Cerebellar cortex (tissue), 1 donor: ENCODE measurements at places on chromosomes 6 and 20.
A peak's percentile ranks its signal among the peaks of the same experiment; 100 is the strongest.

DNA sequence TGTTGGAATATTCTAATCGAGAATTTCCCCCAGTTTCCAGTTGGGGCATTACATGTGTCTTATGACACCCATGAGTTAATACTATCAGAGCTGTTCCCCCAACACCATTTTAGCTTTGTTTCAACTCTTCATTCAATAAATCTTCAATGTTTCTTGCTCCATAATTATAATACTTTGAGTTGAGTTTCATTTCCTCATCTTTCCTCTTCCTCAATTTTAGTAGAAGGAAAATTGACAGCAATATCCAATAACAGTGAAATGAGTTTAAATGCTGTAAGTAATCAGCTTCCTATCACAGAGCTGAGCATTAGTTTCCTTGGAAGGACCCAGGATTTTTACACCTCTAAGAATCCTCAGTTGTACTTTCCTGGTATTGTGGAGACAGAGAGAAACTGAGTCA, 1.0 kb upstream of the STMND1 start:
- no peak for DNase-seq

DNA sequence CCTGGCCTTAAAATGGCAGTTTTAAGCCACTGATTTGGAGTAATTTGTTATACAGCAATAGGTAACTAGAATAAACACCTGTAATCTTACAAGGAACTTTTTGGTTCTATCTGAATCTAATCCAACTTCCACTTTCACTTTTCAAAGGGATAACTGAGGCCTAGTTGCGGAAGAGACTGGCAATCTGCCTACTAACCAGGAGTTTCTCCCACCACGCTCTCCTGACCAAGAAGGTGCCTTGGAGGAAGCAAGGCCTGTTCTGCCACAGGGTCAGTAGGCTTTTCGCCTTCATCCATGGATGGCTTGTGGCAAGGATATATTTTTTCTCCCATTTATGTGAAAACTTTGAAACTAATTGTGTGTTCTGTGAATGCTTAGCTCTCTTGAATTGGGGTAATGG, 12.9 kb upstream of the MYBL2 start:
- no peak for DNase-seq

DNA sequence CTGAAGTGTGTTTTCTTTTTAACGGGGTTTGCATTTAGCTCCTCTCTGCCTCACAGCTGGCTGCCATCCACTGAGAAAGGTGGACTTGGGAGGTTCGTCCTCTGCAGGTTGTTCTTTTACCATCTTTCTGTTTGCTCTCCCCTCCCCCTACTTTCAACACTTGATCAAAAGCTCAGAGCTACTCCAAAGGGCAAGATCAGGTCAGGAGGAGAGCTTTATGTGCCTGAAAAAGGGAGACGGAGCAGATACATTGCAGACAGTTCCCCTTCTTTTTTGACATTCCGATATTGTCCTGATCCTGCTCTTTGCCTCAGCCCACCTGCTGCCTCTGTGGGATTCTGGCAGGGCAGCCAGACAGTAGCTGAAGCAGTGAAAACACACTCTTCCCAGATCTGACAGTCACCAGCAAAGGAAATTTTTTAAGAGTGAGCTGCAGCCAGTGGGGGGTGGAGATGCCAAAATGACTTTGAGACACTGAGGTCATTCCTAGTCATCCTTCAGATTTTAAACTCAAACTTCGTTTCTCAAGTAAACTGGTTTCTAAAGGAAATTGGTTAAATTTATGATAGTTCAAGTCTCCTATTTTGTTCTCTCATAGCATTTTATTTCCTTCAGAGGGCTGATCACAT, 26.5 kb downstream of the SMLR1 start:
- no peak for DNase-seq

GRCh38 chr6:42989923-42990322, 5.6 kb downstream of the PPP2R5D start:
- DNase-seq: no peak

GRCh38 chr20:1319051-1319450, 9.9 kb downstream of the SDCBP2 start:
- DNase-seq: no peak

- DNase-seq: peak; percentile 18
These were observed 695.8 kb upstream of the MMS22L start for GRCh38 chr6:97978855-97979271.

DNA sequence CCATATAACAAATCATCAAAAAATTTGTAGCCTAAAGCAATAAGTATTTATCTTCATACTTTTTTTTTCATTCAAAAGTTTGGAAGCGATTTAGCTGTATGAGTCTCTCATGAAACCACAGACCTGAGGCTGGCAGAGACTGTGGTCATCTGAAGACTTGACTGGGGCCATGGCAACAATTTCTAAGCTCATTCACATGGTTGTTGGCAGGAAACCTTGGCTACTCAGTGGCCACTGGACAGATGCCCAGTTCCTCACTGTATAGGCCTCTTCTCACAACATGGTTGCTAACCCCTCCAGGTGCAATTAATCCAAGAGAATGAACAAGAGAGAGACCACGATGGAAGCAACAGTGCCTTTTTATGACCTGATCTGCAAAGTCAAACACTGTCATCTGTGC, 235.9 kb downstream of the BTBD3 start:
- DNase-seq: no peak

DNA sequence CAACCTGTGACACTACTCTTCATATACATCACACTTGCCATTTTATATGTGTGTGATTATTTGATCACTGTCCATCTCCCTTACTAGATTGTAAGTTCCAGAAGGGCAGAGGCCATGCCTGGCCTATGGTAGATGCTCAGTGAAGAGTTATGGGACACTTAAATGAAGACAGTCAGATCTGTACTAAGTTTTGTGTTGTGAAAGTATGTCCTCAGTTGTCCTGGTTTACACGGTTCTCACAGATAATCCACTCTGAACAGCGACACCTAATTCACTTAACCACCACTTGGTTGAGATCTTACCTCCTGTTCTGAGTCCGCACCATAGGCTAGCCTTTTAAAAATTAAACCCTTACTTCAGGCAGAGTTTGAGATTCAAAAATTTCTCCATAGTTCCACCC, 434.1 kb upstream of the SOX4 start:
- DNase-seq: no peak

DNA sequence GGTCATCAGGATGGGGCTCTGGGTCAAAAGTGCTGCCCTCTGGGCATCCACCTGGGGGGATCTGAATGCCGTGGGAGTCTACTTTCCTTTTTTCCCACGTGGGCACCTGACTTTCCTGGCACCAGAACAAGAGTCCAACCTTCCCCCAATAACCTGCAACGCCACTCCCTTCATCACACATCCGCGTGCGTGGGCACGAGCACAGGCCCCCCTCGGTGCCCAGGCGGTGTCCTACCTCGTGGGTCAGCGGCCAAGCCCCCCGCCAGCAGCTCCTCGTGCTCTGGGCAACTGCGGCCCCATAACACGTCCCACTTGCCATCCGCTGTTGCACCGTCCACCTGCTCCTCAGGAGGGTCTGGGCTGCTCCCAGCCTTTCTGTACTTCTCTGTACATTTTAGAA, 87.0 kb downstream of the YTHDF1 start:
- no peak for DNase-seq

DNA sequence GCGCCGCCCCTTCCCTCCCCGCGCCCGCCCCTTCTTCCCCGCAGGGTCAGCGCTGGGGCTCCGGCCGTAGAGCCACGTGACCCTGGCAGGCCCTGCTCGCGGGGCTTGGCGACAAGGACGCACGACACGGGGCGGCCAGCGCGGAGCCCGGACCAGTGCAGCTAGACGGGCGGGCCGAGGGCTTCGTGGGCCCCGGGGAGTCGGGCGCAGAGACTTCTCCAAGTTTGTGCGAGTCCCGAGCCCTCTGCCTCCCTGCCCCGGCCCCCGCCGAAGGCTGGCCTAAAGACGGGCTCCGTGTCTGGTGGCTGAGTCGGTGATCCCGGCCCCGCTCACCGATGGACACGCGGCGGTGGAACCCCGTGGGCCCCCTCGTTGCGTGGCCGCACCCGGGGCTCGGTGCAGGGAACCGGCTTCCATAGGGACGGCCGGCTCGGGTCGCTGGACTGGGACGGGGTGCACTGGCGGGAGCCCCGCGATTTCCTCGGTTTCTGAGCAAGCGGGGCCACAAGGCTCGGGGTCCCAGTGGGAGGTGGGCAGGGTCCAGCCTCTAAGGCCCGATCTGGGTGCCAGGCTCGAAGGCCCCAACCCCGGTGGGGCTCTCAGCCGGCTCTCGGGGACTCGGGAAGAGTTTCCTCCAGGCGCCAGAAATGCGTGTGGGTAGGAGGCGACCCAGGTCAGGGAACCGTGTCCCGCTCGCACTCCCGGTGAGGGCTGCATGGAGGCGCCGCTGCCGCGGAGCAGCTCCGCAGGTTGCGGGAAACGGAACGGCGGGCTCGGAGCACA, 452 bp upstream of the GATA5 start:
- DNase-seq: no peak

GRCh38 chr20:58938541-58938940, 42.5 kb upstream of the NELFCD start:
- no peak for DNase-seq

GRCh38 chr6:145345094-145345493, 390.2 kb downstream of the EPM2A start:
- DNase-seq: no peak

- no peak for DNase-seq
These were observed 79.0 kb upstream of the LAMA2 start for GRCh38 chr6:128803911-128804310.
